Amniotic stem cell (primary cell): ENCODE measurements at places on chromosomes 2 and 18.

GRCh38 chr2:27209621-27210401, 2.0 kb upstream of the ATRAID start:
- no peak for DNase-seq

DNA sequence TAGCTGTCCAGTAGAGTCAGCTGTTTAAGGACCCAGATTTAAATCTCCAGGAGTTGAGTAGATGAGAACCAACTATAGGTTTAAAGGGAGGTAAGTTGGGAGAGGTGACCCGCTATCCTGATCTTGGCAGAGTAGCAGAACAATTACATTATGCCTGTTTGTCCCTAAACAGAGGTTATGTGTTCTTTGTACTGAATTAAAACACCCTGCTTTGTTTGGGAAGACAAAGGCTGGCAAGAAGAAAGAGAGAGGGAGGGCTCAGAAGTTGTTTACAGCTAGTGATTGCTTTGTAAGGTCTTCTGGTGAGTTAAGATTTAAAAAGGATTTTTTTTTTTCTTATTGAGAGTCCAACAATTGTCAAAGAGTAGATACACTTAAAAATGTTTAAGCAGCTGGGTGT, 37.3 kb downstream of the USP14 start:
- no peak for DNase-seq

DNA sequence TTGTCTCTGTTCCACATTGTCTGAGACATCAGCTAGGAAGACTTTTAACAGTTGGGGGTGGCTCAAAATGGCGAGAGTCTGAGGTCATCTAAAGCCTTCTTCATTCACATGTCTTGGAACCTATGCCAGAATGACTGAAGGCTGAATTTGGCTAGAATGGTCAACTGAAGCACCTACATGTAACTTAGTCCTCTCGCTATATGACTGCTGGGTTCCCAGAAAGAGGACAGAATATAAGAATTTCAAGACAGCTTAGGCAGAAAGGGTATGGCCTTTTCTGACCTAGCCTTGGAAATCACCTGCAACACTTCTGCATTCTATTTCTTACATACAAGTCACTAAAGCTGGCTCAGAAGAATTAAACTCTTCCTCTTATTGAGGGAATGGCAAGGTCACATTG, 75.6 kb upstream of the OTX1 start:
- no peak for DNase-seq

- no peak for DNase-seq
Measured at GRCh38 chr2:46298522-46299353, 1.5 kb downstream of the EPAS1 start.

- no peak for DNase-seq
Measured at GRCh38 chr2:30652271-30652915, 154.9 kb downstream of the CAPN13 start.
